ENCODE measurements at places on chromosomes 12 and 14.

GRCh38 chr14:76811561-76811960 is 1.1 kb downstream of the ANGEL1 start:
- DNase-seq, result no peak

GRCh38 chr14:67576216-67576955 is 23.7 kb downstream of the PIGH start:
- no peak for DNase-seq

- no peak for DNase-seq
Observed at GRCh38 chr12:18045446-18045992, 44.5 kb downstream of the RERGL start.

DNA sequence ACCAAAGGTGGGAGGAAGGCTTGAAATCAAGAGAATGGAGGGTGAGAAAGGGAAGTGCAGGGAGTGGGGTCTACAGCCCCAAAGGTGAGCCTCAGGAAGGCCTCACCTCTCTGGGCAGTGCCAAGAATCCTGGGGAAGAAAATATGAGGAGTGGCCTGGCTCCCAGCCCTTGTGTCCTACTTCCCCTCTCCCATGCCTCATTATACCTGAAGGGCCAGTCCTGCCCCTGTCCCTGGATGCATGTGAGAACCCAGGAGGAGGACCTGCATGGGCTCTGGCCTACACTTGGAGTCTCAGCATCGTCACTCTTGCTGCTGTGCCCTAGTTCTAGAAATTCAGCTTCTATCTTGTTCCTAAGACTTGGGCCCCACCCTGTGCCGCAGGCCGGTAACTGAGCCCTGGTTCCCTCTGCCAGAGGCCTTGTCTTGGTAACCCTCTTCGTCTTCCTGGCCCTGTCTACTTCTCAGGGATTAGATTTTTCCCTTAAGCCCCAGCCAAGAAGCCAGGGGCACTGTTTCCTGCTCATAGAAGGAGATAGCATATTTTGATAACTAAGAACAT is 10.9 kb upstream of the MYH7 start:
- DNase-seq, result no peak

DNA sequence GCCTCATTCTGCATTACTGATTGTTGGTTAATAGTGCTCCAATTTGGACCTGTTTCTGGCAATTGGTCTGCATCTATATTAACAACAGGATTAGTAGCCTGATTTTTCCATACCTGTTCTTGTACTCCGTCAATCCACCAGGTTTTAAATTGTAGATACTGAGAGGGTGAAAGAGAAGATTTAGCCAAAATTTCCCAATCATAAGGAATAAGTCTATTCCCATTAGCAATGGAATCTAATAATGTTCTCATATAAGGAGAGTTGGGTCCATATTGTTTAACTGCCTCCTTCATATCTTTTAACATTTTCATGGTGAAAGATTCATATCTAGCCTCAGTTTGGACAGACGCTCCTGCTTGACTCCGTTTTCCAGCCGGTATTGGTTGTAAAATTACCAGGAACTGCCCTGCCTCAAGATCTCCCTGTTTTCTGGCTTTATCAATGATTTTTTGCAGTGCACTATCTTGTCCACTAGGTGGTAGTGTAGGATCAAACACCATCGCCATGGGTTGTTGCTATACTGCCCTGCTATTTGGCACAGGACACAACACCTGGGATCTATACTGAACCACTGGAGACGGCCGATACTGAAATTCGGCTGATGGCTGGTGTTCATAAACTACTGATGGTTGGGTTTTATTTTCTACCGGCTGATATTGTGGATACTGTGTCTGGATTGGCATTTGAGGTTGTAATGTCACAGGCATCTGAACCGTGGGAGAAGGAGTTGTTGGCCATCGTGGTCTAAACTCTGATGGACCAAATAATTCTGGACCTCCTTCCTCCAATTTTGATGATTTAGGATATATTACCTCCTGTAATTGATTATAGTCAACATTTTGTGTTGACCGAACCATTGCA is 25.2 kb downstream of the DHRS4L2 start:
- DNase-seq, result no peak

GRCh38 chr14:23115918-23116317 is 3.1 kb downstream of the CEBPE start:
- no peak for DNase-seq

DNA sequence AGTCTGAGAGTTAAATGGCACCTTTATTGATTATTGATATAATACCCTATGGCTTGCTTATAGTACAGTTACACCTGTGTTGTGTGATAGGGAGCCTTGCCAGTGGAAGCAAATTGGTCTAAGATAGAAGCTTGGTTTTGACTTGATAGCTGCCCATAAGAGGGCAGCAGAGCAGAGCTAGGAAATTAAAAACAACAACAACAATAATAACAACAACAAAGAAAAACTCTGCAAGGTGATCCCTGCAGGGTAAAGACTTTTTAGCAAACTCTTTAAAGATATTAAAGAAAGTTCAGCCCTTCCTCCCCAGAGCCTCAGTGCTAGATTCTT is 18.0 kb upstream of the RNASE10 start:
- no peak for DNase-seq

DNA sequence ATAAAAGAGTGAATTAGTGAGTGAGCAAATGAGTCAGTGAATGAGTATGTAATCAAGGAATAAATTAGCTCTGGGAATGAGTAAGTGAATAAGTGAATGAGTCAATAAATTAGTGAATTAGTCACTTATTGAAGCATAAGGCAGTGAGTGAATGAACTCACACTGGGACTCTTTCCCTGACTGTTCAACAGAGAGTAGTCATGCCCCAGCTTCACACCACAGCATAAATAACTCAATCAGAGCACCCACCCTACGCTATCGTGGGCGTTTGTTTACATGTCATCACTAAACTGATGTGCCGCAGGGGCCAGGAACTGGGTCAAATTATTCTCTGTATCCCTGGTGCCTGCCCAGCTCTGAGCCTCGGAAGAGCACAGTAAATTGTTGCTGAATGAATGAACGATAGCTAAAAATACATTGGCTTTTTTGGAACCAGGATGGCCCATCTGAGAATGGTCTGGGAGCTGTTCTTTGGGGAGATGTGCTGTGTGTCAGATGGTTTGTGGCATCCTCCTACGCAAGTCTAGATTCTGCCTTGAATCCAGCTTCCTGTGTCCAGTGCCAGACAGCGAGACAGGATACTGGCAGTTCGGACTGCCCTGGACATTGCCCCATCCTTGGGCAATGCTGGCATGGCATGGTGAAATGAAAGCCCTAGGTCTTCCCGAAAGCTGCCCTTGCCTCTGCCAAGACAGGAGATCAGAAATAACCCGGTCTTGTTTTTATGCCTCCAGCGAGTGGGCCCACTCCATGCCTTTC is 98.0 kb upstream of the RTL1 start:
- DNase-seq, result no peak

- DNase-seq, result no peak
Observed at GRCh38 chr12:62116986-62117385, 143.2 kb upstream of the USP15 start.

DNA sequence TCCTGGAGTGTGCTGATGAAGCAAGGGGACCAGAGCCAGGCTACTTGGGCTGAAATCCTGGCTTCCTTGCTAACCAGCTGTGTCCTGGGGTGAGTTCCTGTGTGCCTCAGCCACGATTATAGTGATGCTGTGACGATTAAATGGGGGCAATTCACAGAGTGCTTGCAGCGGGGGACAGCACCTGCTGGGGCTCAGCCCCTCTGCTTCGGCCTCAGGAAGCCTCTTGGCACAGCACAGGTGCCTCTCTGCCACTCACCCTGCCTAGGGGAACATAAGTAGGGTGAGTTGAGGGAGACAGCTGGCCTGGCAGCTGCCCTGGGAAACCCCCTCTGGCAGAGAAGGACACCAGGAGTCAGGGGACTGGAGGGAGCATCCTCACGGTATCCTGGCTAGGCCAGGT is 9.4 kb downstream of the KRT80 start:
- no peak for DNase-seq

DNA sequence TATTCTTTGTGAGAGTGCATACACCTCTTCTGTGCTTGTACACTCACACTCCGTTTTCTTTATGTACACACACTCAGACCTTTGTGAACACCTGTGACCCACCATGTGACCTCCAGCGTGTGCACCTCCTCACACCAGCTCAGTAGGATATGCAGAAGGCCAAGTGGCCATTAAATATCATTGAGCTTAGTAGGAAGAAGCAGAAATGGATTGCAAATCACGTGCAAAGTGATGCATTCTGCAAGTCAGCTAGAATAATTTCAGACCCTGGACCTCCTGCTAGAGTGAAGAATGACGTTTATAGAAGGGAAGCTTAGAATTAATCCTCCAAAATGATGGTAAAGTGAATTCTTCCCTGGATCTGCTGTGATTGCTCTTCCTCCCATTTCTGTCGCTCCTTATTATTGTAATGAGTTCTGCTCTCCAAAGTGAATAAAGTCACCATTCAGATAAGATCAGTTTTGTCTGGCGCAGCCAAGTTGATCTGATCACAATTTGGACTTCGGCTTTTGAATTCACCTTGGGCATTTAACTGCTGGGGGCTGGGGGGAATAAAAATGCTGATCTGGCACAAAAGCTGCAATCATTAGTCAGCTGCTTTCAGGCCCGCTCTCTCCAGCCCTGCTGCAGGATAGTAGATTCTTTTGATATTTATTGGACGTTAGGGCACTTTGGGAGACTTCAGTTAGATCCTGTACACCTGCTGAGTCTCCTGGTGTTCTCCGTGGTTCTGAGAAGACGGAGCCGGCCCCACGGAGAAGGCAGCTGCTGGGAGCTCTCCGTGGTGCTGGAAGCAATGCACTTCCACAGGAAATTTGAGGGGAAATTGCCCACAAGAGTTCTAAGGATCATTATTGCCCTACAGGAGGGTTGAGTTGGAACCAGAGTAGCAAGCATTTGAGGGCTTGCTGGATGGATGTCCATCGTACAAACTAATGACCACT is 12.4 kb upstream of the NRXN3 start:
- no peak for DNase-seq

DNA sequence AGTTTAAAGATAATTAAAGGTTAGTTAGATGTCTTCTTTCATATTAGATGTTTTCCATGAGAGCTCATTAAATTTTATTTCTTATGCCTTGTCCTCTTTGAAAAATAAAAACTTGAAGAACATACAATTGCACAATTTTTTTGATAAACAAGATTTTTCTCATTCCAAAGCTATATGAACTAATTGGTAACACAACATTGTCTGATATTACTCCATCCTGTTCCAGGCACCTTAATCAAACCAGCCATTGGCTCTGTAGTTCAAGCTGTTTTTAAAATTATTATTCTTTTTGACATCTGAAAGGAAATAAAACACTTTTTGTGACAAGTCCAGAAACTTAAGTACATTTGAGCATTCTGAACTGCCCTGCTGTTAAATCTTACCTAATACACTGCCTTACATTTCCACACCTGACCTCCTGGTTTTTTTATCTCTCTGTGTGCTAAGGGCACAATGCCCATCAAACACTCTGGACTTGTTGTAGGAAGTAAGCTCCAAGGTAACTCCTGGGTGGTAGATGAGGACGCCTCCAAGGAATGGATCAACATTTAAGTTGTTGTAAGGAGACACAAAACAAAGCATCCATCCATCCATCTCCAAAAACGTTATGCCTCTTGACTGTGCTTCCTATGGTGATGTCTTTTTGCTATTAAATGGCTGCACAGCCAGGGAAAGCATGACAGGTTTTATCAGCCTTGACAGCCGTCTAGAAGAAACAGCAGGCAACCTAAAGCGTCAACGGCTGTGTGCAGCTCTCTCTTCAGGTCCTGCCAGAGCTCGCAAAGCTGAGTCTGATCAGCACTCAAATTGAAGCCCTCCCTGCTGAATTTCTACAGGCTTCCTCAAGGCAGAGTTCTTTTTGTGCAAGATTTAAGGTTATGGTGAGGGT is 449.9 kb upstream of the FLRT2 start:
- DNase-seq, result no peak

- no peak for DNase-seq
Observed at GRCh38 chr14:72528863-72529175, 365.1 kb downstream of the DPF3 start.

GRCh38 chr14:57326253-57326652 is 57.5 kb downstream of the AP5M1 start:
- no peak for DNase-seq

DNA sequence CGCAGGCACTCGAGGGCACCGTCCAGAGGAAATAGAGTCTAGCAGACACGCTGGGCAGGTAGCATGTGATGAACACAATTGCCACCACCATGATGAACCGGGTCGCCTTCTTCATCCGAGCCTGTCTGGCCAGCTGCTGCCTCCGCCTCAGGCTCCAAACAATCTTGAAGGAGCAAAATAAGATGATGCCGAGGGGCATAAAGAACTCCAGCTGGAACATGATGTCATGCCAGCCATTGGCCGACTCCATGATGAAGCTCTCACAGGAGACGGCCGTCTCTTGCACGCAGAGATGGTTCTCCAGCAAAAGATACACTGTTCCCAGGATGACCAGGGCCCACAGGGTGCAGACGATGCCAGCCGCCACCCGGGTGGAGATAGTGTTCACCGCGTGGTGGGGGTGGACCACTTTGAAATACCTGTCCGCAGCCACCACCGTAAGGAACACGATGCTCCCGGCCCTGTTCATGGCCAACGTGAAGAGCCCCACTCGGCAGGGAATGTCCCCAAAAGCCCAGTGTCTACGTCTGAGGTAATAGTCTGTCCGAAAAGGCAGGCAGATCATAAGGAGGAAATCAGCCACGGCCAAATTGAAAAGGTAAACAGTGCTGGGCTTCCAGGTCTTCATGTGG is 945 bp downstream of the HCAR1 start:
- DNase-seq, result no peak

DNA sequence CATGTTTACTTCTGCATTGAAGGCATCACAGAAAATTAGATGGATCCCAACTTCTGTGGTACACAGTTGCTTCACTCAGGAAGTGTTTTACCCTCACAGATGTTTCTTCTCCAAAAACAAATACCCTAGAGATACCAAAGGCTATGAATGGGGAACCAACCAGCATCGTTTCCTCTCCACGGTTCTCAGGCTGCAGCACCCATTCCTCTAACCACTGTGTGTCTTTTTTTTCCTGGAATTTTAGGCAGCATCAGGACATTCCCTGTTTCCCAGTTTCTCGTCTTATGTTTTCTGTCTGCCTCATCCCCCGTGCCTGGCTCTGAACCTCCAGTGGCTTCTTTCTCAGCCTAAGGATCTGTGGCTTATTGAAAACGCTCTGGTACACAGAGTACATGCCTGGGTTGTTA is 72.0 kb upstream of the TBX5 start:
- DNase-seq, result no peak

Measured in tibial nerve (tissue), 4 donors.